Sciatic nerve (tissue), 2 donors: ENCODE measurements at places on chromosomes 13 and 19. TPM values are rescaled to one million over a fixed set of nuclear protein-coding genes. Genes with fewer than 3 reads are reported as not detected.

GPATCH1 gene
- 9.7 TPM for total RNA-seq

DNA sequence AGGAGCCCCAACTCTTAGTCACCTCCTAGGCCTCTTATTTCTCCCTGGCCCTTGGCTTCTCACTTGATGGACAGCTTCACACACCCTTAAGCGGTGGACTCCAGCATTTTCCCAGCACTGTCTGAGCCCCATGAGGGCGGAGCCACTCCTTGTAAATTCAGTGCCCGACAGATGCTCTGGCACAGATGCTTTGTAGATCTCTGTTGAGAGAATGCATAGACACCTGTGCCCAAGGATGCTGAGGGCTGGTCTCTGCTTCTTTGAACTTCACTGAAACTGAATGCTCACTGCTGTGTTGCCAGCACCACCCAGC lies 3.3 kb downstream of the SYCN start:
- no peak for DNase-seq

GPR183 gene
- total RNA-seq: 19.5 TPM

GRCh38 chr13:73715911-73716510 lies 418.2 kb downstream of the KLF12 start:
- no peak for DNase-seq

GRCh38 chr13:51298812-51299211 lies 40.7 kb upstream of the SERPINE3 start:
- DNase-seq: no peak

VSTM2B gene
- not detected for total RNA-seq

DNA sequence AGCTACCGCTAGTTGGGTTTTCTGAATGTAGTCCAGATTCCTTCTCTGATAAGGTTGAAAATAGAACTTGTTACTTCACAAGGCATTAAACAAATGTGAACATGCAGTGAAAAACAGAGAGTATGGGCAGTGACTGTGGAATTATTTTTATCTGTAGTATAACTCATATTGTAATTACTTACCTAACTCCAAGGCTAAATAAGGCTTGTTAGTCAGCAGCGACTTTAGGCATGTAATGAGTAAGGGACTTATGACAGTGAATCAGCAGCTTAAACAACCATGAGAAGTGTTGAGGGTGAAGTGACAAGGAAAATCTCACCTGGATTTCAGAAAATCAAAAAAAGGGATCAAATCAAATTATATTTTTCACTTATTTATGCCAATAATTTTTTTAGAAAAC lies 1719.5 kb upstream of the MIR17HG start:
- no peak for DNase-seq

DNA sequence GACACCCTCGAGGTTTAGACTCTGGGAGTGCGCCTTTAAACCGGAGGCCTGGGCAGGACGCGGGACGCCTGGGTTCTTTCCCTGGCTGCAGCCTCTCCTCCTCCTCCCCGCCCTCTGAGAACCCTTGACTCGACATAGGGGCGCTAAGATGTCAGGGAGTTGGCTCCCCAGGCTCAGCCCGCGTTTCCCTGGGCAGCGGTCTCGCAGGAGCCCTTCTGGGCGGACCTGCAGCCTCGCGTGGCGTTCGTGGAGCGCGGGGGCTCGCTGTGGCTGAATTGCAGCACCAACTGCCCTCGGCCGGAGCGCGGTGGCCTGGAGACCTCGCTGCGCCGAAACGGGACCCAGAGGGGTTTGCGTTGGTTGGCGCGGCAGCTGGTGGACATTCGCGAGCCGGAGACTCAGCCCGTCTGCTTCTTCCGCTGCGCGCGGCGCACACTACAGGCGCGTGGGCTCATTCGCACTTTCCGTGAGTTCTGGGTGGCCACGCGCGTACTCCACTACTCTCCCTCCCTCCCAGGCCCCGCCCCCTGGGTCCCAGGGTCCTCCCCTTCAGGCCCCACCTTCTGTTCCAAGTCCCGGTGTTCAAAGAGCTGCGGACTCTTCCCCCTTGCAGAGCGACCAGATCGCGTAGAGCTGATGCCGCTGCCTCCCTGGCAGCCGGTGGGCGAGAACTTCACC lies 1.3 kb downstream of the ICAM5 start:
- DNase-seq: no peak

SIX5 gene
- 26.3 TPM for total RNA-seq

GRCh38 chr19:57527136-57527881 lies at the start of gene ZNF549:
Gene ZNF549 (plus strand): TSS chr19:57527356. CDS start chr19:57527574, 218 bp downstream.
- peak; percentile 89 for DNase-seq

ANGPTL8 gene
- total RNA-seq: 15.5 TPM

TRPC4 gene
- total RNA-seq: 0.49 TPM

CRX gene
- 0.09 TPM for total RNA-seq

- no peak for DNase-seq
These were observed 66.4 kb downstream of the DHRS12 start for GRCh38 chr13:51737609-51738008.

- DNase-seq: no peak
These were observed 106.1 kb upstream of the MIR17HG start for GRCh38 chr13:91241221-91241933.

SNRPD2 gene
- 209 TPM for total RNA-seq

DNA sequence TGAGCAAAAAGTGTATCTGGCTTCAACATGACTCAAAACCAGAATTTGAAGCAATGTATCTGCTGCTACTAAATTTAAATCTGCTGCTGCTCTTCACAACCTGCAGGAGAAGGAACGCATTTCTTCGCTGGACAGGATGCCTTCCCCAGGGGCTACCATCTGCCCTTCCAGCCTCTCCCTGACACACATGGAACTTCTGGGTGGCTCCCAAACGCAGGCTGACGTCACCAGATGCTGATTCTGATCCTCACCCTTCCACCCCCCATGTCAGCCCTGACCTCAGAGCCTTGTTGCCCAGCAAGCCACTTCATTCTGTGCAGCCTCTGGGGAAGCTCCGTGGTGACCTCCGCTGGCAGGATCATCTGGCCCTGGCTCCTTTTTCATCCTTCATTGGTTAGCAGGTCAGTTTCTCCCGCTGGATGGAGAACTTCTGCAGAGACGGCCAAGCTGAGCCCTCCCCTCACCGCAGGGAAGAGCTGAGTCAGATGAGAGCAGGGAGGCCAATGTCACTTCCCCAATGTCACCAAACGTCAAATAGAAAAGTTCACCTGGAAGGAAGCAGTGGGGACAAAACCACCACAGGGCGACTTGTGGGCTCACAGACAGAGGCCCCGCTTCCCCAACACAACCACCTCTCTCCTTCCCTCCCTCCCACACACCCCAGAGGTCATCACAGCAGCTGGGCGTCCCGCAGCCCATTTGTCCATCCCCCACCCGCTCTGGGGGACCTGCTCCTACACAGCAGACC lies 14.0 kb upstream of the RAB20 start:
- peak; percentile 58 for DNase-seq

- peak; percentile 35 for DNase-seq
These were observed 98.4 kb downstream of the STK24 start for GRCh38 chr13:98478189-98479129.

- peak; percentile 67 for DNase-seq
These were observed 718 bp downstream of the CDK8 start for GRCh38 chr13:26254583-26255111.

GRCh38 chr13:30587231-30587630 lies 30.5 kb upstream of the USPL1 start:
- no peak for DNase-seq

MEF2B gene
- total RNA-seq: 4.7 TPM

PSG6 gene
- not detected for total RNA-seq

ZNF728 gene
- total RNA-seq: 4.0 TPM

PSG2 gene
- not detected for total RNA-seq

DNA sequence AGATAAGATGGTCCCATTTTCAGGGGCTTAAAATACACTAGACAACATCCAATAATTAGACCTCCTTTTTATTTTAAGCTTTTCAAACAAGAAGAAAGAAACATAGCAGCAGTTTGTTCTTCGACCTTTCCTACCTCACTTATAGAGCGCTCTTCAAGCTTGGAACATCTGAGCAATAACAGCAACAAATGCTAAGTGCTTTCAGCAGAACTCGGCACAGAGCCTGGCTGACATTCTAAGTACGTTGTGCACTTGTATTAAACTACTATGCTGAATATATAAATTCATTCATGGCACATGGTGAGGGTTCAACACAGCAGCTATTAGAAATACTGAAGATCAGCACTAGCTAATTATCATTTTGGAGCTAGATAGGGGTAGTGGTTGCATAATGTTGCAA lies 256.1 kb upstream of the MAB21L1 start:
- no peak for DNase-seq

DNA sequence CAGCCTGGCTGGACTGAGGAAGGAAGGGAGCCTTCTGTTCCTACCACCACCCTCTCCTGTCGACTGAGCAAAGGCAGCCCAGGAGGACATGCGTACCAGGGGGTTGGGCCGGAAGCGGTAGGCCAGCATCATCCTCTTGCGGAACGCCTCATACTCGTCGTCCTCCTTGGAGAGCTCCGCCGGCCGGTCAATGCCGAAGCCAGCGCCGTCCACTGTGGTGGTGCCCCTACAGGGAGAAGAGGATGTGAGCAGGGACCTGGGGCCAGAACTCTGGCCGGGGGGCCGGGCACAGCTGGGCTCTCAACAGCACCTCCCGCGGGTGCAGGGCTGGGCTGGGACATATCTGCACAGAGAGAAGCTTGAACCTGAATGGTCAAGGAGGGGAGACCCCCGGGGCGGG lies 3.8 kb upstream of the TM6SF2 start:
- no peak for DNase-seq

CBY2 gene
- total RNA-seq: not detected

GRCh38 chr19:1674293-1674679 lies 21.9 kb upstream of the TCF3 start:
- no peak for DNase-seq

KLF2 gene
- 105 TPM for total RNA-seq

- no peak for DNase-seq
These were observed 622.6 kb upstream of the PCDH20 start for GRCh38 chr13:62038214-62038613.

ANGPTL4 gene
- total RNA-seq: 9.2 TPM

DNA sequence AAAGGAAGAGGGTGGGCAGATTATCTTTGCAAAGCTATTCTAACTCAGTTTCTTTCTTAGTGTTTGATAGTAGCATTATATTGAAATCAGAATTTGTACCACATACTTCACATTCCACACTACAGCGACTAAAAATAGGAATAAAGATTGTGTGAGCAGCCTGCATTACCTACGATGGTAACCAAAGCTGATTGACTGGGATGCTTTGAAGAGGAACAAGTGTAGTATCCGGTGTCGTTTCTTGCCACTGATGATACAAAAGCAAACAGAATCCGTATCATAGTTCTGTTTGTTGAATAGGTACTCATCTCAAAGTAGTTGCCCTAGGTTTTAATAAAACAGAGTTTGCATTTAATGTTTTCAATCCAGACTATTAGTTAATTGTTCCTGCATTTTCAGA lies 51.2 kb downstream of the FLT3 start:
- no peak for DNase-seq

C19orf38 gene
- total RNA-seq: 2.7 TPM

GRCh38 chr13:45238945-45239795 lies 38.3 kb upstream of the KCTD4 start:
- no peak for DNase-seq

- DNase-seq: no peak
These were observed 31.2 kb upstream of the EPHX3 start for GRCh38 chr19:15263361-15263985.

GJB2 gene
- total RNA-seq: 6.4 TPM

DNA sequence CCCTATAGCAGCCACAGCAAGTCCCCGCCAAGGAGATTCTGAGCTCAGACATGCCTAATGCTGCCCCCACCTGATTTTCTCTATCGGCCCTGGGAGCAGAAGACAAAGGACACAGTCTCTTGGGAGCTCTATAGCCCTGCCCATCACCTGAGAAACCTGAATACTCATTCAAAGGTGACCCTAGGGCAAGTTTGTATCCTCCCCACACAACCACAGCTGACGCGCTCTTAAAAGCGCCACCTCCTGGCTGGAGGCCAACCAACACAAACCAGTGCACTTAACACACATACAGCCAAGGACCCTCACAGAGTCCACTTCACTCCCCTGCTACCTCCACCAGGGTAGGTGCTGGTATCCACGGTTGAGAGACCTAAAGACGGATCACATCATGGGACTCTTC lies 8.8 kb upstream of the IGFL4 start:
- no peak for DNase-seq

DNA sequence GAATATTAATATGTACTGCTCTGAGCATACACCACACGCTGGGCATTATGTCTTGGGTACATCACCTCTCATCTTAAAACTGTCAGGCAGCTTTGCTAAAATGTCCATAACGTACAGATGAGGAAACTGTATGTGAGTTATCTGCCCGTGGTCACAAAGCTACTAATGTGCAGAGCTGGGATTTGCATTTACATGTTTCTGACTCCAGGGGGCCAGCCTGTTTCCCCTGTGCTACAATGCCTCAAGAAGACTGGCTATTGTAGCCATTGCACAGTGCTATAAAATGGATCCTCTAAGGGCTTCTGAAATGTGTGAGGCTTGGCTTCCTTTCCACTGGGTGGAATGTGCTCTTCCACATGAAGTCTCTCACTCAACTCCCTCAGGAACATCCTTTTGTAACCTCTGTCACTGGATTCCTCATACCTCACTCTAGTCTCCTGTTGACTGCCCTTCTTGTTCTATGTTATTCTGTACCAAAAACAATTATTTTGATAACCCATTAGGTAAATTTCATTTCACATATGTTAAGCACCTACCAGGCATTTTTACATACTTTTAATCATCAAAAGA lies 95.6 kb upstream of the HTR2A start:
- DNase-seq: no peak

DNA sequence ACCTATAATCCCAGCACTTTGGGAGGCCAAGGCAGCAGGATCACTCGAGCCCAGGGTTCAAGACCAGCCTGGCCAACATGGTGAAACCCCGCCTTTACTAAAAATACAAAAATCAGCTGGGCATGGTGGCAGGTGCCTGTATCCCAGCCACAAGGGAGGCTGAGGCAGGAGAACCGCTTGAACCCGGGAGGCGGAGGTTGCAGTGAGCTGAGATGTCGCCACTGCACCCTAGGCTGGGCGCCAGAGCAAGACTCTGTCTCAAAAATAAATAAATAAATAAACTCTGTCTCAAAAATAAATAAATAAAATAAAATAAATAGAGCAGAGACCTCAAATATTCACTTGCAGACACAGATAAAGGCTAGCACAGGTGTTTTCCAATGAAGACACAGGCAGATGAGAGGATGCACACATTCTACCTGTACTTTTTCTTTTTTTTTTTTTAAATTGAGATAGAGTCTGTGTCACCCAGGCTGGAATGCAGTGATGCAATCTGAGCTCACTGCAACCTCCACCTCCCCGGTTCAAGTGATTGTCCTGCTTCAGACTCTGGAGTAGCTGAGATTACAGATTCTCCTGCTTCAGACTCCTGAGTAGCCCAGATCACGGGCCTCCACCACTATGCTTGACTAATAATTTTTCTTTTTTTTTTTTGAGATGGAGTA lies 2.7 kb upstream of the RPS16 start:
- DNase-seq: no peak

MYPOP gene
- 8.6 TPM for total RNA-seq
